H9 (cell line): ENCODE measurements at places on chromosomes 5 and 9. TPM values are rescaled to one million over a fixed set of nuclear protein-coding genes. Genes with fewer than 3 reads are reported as not detected.

Gene SPATA31E1
- total RNA-seq, result 0.07 and 0.09 TPM in 2 replicates

GRCh38 chr5:142783601-142784341 lies 13.6 kb downstream of the ARHGAP26 start:
- peak overlapping the region; percentile 48; the same call in 1 of the 3 replicates for H3K4me3 ChIP-seq
- peaks cover 5% of the 10 kb centered on the region for H3K4me1 ChIP-seq
- H3K36me3 ChIP-seq, result no peaks in the 10 kb centered on the region
- no peak overlapping the region for H3K27ac ChIP-seq
- H3K27me3 ChIP-seq, result no peaks in the 10 kb centered on the region
- no peak for DNase-seq

Gene NUTM2F
- total RNA-seq, result 0.15 TPM in 1 of 2 replicates, not detected in the other

Gene SLC4A9
- total RNA-seq, result 0.07 TPM in 1 of 2 replicates, not detected in the other

Gene CCDC69
- 5.3 and 6.0 TPM in 2 replicates for total RNA-seq

DNA sequence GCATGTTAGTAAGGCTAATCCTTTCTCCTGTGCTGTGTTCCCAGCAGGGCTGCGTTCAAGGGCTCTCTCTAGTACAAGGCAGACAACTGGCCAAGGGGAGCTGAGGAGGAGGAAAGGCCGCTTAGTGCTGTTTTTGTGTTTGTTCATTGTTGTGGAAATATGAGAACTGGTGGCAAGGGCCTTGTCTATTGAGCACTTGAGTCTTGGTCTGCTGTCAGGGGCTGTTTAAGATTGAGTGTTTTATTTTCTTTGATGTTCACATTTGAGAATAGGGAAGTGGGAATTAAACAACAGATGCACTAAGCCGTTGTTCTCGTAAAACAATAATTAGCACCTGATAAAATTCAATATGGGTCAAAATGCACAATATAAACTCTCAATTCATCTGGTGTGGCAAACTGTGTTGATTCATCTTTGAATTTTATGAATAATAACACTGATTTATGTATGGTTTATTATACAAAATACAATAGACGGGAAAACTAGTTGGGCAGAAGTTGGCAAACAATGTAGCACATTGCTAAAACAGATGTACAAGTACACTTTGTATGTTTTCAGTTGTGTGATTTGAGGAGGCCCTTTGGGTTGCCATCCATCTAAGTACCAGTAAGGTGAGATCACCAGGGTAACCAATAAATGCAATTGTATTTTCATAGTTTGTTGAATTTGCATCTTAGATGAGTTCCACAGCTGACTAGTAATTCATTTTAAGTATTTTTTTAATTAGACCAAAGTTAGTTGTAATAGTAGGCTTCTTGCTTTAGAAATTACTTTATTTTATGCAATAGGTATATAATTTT lies 97.6 kb upstream of the GRHPR start:
- no peaks in the 10 kb centered on the region for H3K27me3 ChIP-seq
- H3K36me3 ChIP-seq, result no peaks in the 10 kb centered on the region
- DNase-seq, result no peak
- no peak overlapping the region for H3K27ac ChIP-seq
- H3K4me1 ChIP-seq, result no peaks in the 10 kb centered on the region

Gene LRRTM2
- total RNA-seq, result not detected in 2 replicates
